IPS DF 6.9 (cell line): ENCODE measurements at places on chromosomes 2 and 18.

GRCh38 chr2:241163601-241164118, 13.4 kb downstream of the PPP1R7 start:
- H3K4me1 ChIP-seq = no peaks in the 10 kb centered on the region
- H3K27me3 ChIP-seq = no peaks in the 10 kb centered on the region
- H3K27ac ChIP-seq = no peak overlapping the region
- H3K36me3 ChIP-seq = 0 out of 2 replicates have a peak, but pooled peaks cover 5% of the 10 kb centered on the region
- no peak for DNase-seq

- H3K4me3 ChIP-seq = no peak overlapping the region
- H3K27ac ChIP-seq = no peak overlapping the region
- H3K4me1 ChIP-seq = no peaks in the 10 kb centered on the region
- H3K36me3 ChIP-seq = no peaks in the 10 kb centered on the region
- DNase-seq = no peak
Observed at GRCh38 chr18:45270289-45270771, 344.9 kb upstream of the SLC14A2 start.

- no peaks in the 10 kb centered on the region for H3K27me3 ChIP-seq
- no peak overlapping the region for H3K4me3 ChIP-seq
- H3K27ac ChIP-seq = no peak overlapping the region
- no peak for DNase-seq
- H3K4me1 ChIP-seq = 0 out of 2 replicates have a peak, but pooled peaks cover 1% of the 10 kb centered on the region
Observed at GRCh38 chr18:26909599-26910290, 44.2 kb upstream of the AQP4 start.

- no peak overlapping the region for H3K4me3 ChIP-seq
- DNase-seq = no peak
- H3K36me3 ChIP-seq = no peaks in the 10 kb centered on the region
Observed at GRCh38 chr2:176321916-176322315, 52.7 kb downstream of the MTX2 start.

GRCh38 chr18:27185025-27185763, at the start of gene CHST9:
CHST9 (minus strand) TSS chr18:27185308; CDS start chr18:27142809, 42,499 bp downstream.
- no peaks in the 10 kb centered on the region for H3K4me1 ChIP-seq
- no peaks in the 10 kb centered on the region for H3K27me3 ChIP-seq
- no peak for DNase-seq
- H3K4me3 ChIP-seq = peak within 1 kb of the TSS; percentile 95

- no peaks in the 10 kb centered on the region for H3K36me3 ChIP-seq
- no peak overlapping the region for H3K4me3 ChIP-seq
- DNase-seq = no peak
- H3K27ac ChIP-seq = no peak overlapping the region
Observed at GRCh38 chr2:12587729-12588522, 128.8 kb upstream of the TRIB2 start.

GRCh38 chr2:120516679-120517314, 170.9 kb downstream of the INHBB start:
- no peaks in the 10 kb centered on the region for H3K4me1 ChIP-seq
- no peak overlapping the region for H3K27ac ChIP-seq
- no peak for DNase-seq

- H3K27me3 ChIP-seq = no peaks in the 10 kb centered on the region
- H3K27ac ChIP-seq = no peak overlapping the region
- DNase-seq = no peak
- no peaks in the 10 kb centered on the region for H3K36me3 ChIP-seq
- no peak overlapping the region for H3K4me3 ChIP-seq
Observed at GRCh38 chr2:142190805-142191204, 60.0 kb upstream of the LRP1B start.

DNA sequence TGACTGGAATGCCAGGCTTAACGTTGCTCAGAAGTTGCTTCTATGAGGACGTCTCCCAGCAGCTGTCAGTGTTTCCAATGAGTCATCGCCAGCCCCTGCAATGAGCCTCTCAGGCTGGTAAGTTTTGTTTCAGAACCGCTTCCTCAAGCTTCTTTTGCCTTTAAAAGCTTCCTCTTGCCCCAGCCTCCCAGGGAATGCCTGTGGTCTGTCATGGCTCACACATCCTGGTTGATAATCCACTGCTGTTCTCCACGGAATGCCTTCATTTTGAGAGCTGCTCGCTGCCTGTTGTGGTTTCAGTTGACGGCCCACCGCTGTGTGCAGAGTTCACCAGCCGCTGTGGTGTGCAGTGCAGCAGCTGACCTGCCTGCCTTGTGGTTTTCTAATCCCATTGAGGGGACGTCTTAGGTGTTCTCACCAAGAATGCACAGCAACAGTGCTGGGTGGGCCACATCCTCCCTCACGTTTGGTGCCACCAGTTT, 96.4 kb downstream of the RTP5 start:
- H3K36me3 ChIP-seq = no peaks in the 10 kb centered on the region
- no peaks in the 10 kb centered on the region for H3K27me3 ChIP-seq

DNA sequence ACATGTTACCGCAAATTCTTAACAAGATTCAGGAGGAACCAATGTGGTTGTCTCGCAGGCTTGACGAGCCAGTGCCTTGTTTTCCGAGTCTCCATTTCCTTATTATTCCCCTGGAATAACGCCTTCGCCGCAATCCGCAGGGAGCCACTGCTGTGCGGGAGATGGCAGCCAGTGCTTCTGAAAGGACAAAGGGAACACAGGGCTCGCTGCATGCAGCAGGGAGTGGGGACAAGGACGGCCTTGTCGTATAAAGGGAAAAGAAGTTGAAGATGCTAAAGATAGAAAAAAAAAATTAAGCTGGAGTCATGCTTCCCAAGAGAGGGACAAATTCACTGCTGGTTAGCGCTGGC, 221.4 kb downstream of the NDUFA10 start:
- H3K27ac ChIP-seq = no peak overlapping the region
- no peak for DNase-seq
- H3K36me3 ChIP-seq = no peaks in the 10 kb centered on the region
- H3K4me1 ChIP-seq = no peaks in the 10 kb centered on the region

GRCh38 chr2:225073198-225073597, 30.9 kb upstream of the DOCK10 start:
- peak; percentile 13 for DNase-seq
- H3K27ac ChIP-seq = no peak overlapping the region
- no peaks in the 10 kb centered on the region for H3K36me3 ChIP-seq
- H3K4me1 ChIP-seq = 0 out of 2 replicates have a peak, but pooled peaks cover 3% of the 10 kb centered on the region

DNA sequence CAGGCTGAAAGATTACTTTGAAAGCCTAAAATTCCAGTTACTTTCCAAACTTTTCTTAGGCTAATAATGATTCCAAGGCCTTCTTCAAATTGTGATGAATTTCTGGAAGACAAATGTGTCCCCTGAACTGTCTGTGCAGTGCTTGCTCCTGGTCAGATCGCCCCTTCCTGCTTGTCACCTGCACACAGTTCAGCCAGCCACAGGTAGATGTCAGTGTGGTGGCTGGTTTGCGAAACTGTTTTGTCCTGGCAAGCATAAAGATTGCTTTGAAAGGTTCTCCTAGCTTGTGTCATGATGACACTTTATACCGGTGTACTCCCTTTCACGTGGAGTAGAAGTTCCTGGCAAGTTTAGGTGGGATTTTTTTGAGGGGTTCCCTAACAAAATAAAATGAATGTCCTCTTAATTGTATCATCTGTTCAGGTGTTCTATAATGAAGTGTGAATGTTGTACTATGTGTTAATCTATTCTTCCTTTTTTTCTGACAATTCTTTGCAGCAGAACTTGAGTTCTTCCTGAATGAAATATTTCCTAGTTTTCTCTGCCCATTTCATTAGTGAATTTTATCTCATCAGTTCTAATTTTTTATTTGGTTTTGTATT, 298.8 kb downstream of the ZNF407 start:
- DNase-seq = peak; percentile 41
- no peak overlapping the region for H3K27ac ChIP-seq
- no peak overlapping the region for H3K4me3 ChIP-seq

GRCh38 chr2:183604065-183604464, 479.8 kb downstream of the NUP35 start:
- H3K4me3 ChIP-seq = no peak overlapping the region
- H3K4me1 ChIP-seq = no peaks in the 10 kb centered on the region
- DNase-seq = no peak
- H3K27me3 ChIP-seq = no peaks in the 10 kb centered on the region
- no peaks in the 10 kb centered on the region for H3K36me3 ChIP-seq

DNA sequence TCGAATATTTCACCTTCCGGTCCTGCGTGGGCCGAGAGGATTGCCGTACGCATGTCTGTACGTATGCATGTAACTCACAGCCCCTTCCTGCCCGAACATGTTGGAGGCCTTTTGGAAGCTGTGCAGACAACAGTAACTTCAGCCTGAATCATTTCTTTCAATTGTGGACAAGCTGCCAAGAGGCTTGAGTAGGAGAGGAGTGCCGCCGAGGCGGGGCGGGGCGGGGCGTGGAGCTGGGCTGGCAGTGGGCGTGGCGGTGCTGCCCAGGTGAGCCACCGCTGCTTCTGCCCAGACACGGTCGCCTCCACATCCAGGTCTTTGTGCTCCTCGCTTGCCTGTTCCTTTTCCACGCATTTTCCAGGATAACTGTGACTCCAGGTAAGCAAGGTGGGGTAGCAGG, at the start of gene SERPINB5:
Gene SERPINB5 (plus strand): TSS at position 291 of the 400 bp plus-strand sequence. CDS start 7,471 bp downstream, outside the sequence.
- no peak within 1 kb of the TSS for H3K4me3 ChIP-seq
- H3K4me1 ChIP-seq = no peaks in the 10 kb centered on the region
- H3K27me3 ChIP-seq = no peaks in the 10 kb centered on the region
- no peaks in the 10 kb centered on the region for H3K36me3 ChIP-seq
- DNase-seq = no peak

DNA sequence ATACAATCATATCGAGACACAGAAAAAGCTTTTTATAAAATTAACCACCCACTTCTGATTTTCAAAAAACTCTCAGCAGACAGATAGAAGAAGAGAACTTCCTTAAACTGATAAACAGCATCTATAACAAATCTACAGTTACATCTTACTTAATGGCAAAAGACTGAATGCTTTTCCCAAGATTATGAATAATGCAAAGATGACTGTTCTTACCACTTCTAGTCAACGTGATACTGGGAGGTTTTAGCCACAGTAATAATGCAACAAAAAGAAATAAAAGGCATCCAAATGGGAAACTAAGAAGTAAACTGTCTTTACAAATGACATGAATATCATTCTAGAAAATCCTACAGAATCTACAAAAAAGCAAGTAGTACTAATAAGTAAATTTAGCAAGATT, 58.0 kb upstream of the TMEM247 start:
- no peaks in the 10 kb centered on the region for H3K4me1 ChIP-seq
- H3K27ac ChIP-seq = no peak overlapping the region
- no peak for DNase-seq
- no peak overlapping the region for H3K4me3 ChIP-seq

- H3K4me3 ChIP-seq = no peak overlapping the region
- H3K27ac ChIP-seq = no peak overlapping the region
- H3K36me3 ChIP-seq = no peaks in the 10 kb centered on the region
- H3K27me3 ChIP-seq = no peaks in the 10 kb centered on the region
- no peaks in the 10 kb centered on the region for H3K4me1 ChIP-seq
Observed at GRCh38 chr2:127631541-127631996, 14.4 kb upstream of the GPR17 start.

DNA sequence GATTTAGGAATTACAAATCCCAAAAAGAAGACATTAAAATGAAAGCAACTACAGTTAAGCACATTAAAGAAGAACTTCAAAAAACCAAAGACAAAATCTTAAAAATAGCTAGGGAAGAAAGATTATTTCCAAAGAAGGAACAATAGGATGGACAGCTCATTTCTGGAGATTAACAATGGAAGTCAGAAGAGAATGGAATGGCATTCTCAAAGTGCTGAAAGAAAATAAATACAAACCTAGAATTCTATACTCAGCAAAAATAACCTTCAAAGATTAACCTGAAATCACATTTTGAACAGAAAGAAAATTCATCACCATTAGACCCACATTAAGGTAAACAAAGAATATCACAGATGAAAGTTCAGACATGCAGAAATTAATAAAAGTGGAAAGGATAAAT, 229.2 kb downstream of the HDAC4 start:
- H3K36me3 ChIP-seq = peaks cover 3% of the 10 kb centered on the region; the same call in 1 of the 2 replicates
- H3K27me3 ChIP-seq = no peaks in the 10 kb centered on the region
- H3K4me3 ChIP-seq = no peak overlapping the region

DNA sequence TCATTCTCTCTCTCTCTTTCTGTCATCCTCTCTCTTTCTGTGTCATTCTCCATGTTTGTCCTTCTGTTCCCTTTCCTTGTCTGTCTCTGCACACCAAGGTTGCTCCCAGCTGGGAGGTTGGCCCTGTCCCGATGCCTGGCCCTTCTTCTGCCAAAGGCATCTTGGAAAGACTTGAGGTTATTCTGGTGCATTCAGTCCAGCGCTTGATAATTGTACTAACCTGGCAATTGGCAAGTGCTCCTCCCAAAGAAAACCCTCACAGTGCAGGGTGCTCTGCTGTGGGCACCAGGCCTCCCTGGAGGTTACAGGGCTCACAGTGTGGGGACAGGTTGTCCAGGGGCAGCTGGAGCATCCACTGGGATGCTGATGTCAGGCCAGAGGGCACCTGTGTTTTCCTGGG, 95.4 kb downstream of the GLI2 start:
- DNase-seq = no peak
- peaks cover 3% of the 10 kb centered on the region; the same call in 1 of the 2 replicates for H3K36me3 ChIP-seq
- H3K27me3 ChIP-seq = no peaks in the 10 kb centered on the region
- H3K4me3 ChIP-seq = no peak overlapping the region

DNA sequence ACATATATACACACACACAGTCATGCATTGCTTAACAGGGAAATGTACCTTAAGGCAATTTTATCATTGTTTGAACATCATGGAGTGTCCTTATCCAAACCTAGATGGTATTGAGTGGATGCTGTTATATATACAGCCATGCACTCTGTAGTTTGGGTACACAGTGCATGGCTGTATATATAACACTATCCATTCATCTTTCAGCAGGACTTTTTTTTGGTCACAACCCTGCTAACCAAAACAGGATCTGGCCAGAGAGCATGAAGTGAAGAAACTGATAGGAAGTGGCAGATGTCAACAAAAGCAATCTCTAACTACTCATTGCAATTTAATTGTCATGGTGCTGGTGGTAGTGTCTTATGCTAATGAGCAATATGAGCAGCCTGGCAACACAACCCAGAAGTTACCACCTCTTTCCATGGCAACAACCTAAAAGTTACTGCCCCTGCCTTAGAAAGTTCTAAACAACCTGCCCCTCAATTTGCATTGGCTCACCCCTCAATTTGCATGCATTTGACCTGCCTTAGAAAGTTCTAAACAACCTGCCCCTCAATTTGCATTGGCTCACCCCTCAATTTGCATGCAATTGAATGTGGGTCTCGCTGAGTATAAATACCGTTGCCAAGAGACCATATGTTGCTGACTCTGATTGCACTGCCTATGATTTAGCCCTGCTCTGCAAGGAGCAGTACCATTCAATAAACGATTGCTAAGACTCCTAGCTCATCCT, 434.9 kb downstream of the DSEL start:
- H3K4me3 ChIP-seq = no peak overlapping the region
- H3K27me3 ChIP-seq = no peaks in the 10 kb centered on the region
- no peak overlapping the region for H3K27ac ChIP-seq
- DNase-seq = no peak
- no peaks in the 10 kb centered on the region for H3K36me3 ChIP-seq
